Effector memory CD4-positive, alpha-beta T cell (primary cell): ENCODE measurements at places on chromosomes 16 and 17.

- no peaks in the 10 kb centered on the region for H3K27me3 ChIP-seq
- peak overlapping the region; percentile 96 for H3K4me3 ChIP-seq
- peaks cover 7% of the 10 kb centered on the region for H3K4me1 ChIP-seq
- DNase-seq = no peak
- peaks cover 36% of the 10 kb centered on the region for H3K36me3 ChIP-seq
Measured at GRCh38 chr16:71846431-71846830, 655 bp downstream of the ATXN1L start.

GRCh38 chr16:57486858-57487834 is 853 bp upstream of the DOK4 start:
- H3K4me3 ChIP-seq = peak overlapping the region; percentile 58
- no peak for DNase-seq
- H3K27ac ChIP-seq = no peak overlapping the region
- no peaks in the 10 kb centered on the region for H3K36me3 ChIP-seq
- H3K4me1 ChIP-seq = peaks cover 8% of the 10 kb centered on the region
- no peaks in the 10 kb centered on the region for H3K27me3 ChIP-seq

DNA sequence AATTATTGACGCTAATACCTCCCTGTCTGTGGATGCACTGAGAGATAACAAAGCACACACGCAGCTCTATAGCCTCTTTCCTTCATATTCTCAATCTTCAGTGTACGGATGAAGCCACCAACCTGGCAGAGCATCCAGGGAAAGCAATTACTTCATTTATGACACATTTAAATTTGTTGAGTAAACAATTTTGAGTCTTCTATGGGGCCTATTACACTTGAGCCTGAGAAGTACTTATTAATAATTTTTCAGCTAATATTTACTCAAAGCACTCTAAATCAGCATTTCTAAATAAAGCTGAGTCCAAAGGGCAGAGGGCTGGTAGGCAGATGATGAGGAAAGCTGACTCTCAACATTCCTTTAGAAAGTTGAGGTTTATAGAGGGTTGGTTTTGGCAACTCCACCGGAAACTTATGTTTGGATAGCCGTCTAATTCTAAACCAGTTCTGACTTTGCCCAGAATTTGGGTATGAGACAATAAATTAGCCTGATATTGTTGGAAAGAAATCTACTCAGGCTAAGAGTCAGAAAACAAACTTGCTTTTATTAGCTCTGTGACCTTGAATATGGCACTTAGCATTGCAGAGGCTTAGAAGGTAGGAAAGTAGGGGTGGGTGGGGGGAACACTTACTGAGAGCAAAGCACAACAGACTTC is 643.5 kb downstream of the CDH11 start:
- no peak for DNase-seq
- no peak overlapping the region for H3K27ac ChIP-seq
- no peak overlapping the region for H3K4me3 ChIP-seq
- no peaks in the 10 kb centered on the region for H3K4me1 ChIP-seq
- H3K36me3 ChIP-seq = no peaks in the 10 kb centered on the region

- H3K4me3 ChIP-seq = no peak overlapping the region
- H3K4me1 ChIP-seq = no peaks in the 10 kb centered on the region
- no peak for DNase-seq
Measured at GRCh38 chr17:16297367-16298139, 55.7 kb downstream of the CENPV start.

DNA sequence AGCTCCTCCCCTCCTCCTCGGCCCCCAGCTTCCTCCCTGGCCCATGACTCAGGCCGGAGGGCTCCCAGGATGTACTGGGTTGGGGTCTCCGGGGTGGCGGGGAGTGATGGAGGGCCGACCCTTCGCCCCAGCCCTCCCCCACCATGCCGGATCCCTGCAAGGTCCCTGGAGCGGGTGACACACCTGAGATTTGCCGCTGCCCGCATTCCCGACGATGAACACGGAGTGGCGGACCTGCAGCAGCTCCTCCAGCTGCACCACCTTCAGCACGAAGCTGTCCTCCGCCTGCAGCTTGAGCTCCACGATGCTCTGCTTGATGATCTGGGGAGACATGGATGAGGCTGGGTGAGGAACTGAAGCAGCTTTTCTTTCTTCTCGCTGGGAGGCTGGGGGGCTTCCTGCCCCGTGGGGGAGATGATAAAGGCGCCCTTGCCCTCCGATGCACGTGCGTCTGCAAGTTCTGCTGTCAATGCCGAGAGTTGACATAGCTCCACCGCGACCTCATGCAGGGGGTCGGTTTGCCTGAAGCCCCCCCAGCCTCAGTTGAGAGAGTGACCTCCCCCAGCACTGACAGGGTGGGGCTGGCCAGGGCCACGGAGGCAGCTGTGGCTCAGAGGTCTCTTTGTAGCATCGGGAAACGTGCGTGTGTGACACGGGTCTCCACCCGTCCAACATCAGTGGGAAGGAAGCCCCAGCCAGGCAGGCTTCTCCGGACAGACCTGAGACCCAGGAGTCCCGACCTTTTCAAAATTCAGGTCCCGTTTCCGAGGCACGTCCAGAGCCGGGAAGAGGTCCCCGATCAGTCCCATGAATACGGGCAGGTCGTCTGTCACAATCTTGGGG is 83.1 kb downstream of the DNAH17 start:
- H3K27ac ChIP-seq = no peak overlapping the region
- DNase-seq = no peak
- no peaks in the 10 kb centered on the region for H3K4me1 ChIP-seq
- H3K36me3 ChIP-seq = no peaks in the 10 kb centered on the region

DNA sequence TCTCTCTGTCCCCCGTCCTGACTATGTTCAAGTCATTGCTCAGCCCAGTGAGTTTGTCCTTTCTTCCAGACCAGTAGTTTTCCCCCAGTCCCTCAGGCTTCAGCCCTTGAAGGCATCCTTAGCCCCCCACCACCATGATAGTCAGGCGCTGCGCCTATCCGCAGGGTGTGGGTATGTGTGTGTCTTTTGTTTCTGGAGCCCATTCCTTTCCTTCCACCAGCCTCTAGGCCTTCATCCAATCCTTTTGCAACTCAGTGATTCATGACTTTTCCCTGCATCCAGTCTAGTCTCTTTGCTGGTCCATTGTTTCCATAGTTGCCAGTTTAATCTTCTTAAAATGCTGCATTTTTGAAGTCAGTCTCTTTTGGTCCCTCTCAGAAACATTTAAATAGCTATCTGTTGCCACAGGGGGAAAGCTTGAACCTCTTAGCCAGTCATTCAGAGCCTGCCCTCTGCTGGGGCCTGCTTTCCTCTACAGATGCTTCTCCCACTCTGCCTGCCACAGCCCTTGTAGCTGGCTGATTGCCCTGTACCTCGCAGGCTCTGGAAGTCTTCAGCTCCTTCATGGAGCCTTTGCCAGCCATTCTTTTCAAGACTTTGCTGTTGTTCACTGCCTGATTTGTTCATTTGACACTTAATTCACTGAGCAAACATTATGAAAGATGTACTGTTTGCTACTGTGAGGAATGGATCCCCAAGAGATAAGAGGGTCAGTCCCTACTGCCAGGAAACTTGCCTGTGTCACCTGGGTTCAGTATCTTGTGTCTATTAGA is 55.9 kb upstream of the ADCY7 start:
- H3K27me3 ChIP-seq = no peaks in the 10 kb centered on the region
- no peak overlapping the region for H3K27ac ChIP-seq
- H3K4me3 ChIP-seq = no peak overlapping the region
- no peak for DNase-seq
- peaks cover 3% of the 10 kb centered on the region for H3K4me1 ChIP-seq

DNA sequence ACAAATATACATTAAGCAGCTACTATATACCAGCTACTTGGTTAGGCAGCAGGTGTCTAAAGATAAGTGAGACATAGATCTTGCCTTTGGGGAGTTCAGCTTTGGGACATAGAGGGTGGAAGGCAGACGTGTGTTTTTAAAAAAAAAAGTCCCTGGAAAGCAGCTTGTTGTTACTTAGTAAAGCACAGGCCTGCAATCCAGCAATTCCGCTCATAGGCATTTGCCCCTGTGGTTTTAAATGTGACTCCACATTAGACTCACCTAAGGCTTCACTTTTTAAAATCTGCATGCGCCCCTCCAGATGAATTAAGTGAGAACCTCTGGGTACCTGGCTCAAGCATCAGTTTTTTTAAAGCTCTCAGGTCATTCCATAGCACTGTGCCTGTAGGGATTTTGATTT is 7.2 kb upstream of the MLYCD start:
- H3K4me1 ChIP-seq = no peaks in the 10 kb centered on the region
- H3K4me3 ChIP-seq = no peak overlapping the region
- no peak for DNase-seq
- H3K27ac ChIP-seq = no peak overlapping the region
- no peaks in the 10 kb centered on the region for H3K36me3 ChIP-seq
- H3K27me3 ChIP-seq = no peaks in the 10 kb centered on the region

- H3K27ac ChIP-seq = no peak overlapping the region
- H3K36me3 ChIP-seq = no peaks in the 10 kb centered on the region
- peaks cover 7% of the 10 kb centered on the region for H3K4me1 ChIP-seq
- H3K27me3 ChIP-seq = peaks cover 20% of the 10 kb centered on the region
- no peak overlapping the region for H3K4me3 ChIP-seq
Measured at GRCh38 chr16:85466304-85466700, 146.8 kb upstream of the GSE1 start.

DNA sequence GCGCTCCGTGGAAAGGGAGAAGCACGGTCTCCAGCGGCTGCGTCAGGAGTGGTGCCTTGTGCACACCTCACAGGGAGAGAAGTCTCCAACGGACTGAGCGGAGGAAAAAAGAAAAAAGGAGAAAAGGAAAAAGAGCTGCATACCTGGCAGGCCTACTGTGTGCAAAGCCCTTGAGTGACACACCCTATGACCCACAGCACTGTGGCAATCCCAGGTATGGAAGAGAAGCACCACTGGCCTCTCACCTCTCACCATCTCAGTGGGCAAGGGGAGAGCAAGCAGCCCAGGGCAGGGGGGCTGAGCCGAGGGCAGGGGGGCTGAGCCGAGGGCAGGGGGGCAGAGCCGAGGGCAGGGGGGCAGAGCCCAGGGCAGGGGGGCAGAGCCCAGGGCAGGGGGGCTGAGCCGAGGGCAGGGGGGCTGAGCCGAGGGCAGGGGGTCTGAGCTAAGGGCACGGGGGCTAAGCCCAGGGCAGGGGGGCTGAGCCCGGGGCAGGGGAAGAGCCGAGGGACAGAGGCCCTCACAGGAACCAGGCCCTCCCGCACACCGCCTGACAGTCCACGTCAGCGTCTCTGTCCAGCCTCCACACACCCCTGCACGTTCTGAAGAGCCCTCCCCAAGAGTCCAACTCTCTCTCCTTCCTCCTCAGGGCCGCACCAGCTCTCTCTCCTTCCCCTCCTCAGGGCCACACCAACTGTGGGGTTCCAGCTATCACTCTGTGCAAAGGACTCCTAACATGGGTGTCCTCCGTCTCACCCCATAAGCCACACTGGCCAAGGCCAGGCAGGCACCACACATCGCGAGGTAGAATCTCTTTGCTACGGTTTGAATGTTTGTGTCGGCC is 105.8 kb downstream of the ZNF778 start:
- peaks cover 75% of the 10 kb centered on the region for H3K4me1 ChIP-seq
- H3K4me3 ChIP-seq = no peak overlapping the region
- DNase-seq = no peak

GRCh38 chr16:80265624-80266306 is 275.0 kb upstream of the DYNLRB2 start:
- H3K4me1 ChIP-seq = no peaks in the 10 kb centered on the region
- H3K27me3 ChIP-seq = no peaks in the 10 kb centered on the region
- no peak overlapping the region for H3K4me3 ChIP-seq
- H3K27ac ChIP-seq = no peak overlapping the region

DNA sequence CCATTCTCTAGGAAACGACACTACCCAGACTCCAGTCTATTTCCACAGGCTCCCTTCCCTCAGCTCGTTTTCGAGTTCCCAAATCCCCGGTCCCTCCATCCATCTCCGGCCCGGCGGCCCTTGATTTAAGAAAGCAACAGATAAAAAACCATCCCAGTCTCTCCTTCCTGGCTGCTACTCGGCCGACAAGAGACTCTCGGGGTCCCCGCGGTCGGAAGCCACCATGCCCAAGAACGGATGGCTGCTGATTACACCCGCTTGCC is 182 bp downstream of the RPL26 start:
- H3K27me3 ChIP-seq = no peaks in the 10 kb centered on the region
- H3K36me3 ChIP-seq = peaks cover 31% of the 10 kb centered on the region
- peak overlapping the region; percentile 97 for H3K4me3 ChIP-seq
- no peak for DNase-seq
- H3K27ac ChIP-seq = peak overlapping the region; percentile 87
- peaks cover 18% of the 10 kb centered on the region for H3K4me1 ChIP-seq

- peaks cover 2% of the 10 kb centered on the region for H3K27me3 ChIP-seq
- H3K36me3 ChIP-seq = no peaks in the 10 kb centered on the region
- no peak for DNase-seq
- H3K27ac ChIP-seq = no peak overlapping the region
Measured at GRCh38 chr16:26525856-26526255, 540.9 kb upstream of the C16orf82 start.

DNA sequence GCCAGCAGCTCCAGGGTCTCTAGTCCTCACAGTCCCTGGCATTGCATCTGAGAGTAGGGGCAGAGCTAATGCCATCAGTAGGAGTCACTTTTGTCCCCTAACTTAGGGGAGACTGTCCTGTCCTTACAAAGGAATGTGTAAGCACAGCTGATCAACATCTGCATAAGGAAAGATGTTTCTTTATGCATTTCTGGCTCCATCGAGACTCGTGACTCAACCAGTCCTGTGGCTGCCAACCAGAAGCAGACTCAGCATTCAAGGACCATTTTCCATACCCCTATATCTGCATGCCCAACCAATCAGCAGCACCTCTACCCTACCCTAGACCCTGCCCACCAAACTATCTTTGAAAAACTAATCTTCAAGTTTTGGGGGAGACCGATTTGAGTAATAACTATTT is 8.2 kb upstream of the MPP2 start:
- peaks cover 7% of the 10 kb centered on the region for H3K4me1 ChIP-seq
- no peak overlapping the region for H3K27ac ChIP-seq
- H3K36me3 ChIP-seq = no peaks in the 10 kb centered on the region
- no peak overlapping the region for H3K4me3 ChIP-seq
- no peak for DNase-seq
- no peaks in the 10 kb centered on the region for H3K27me3 ChIP-seq
